Muscle of back (tissue), 13 donors: ENCODE measurements at places on chromosomes 2 and 18. TPM values are rescaled to one million over a fixed set of nuclear protein-coding genes. Genes with fewer than 3 reads are reported as not detected.

Gene SNRNP200
- polyA plus RNA-seq: 78.0 TPM

Gene GBX2
- polyA plus RNA-seq: 0.16 TPM

Gene ZSWIM2
- not detected for polyA plus RNA-seq

Gene NRBP1
- 114 TPM for polyA plus RNA-seq

Gene PJVK
- 8.7 TPM for polyA plus RNA-seq

Gene INPP5D
- 9.5 TPM for polyA plus RNA-seq

Gene GAREM1
- 7.5 TPM for polyA plus RNA-seq

Gene SERTAD2
- polyA plus RNA-seq: 24.3 TPM

Gene VIT
- polyA plus RNA-seq: 7.2 TPM

Gene CFAP65
- polyA plus RNA-seq: not detected

Gene FAM228A
- polyA plus RNA-seq: 0.11 TPM

Gene ATF2
- polyA plus RNA-seq: 29.2 TPM

DNA sequence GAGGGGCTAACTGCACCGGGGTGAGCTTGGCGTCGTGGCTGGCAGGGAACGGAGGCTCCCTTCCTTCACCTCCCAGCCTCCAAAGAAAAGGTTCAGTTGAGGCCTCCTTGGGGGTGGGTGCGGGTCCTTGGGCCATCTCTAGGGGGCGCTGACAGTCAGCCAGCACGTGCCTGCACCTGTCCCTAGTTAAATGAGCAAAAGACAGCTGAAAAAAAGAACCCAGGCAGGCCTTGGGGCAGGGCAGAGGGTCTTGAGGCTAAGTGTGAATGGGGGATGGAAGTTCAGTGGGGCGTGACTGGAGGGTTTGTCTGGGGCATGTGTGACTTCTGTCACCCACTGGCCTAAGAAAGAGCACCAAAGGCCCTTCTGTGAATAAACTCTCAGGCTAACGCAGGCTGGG, 56.4 kb downstream of the ZFP36L2 start:
- no peak for DNase-seq

- no peak for DNase-seq
Observed at GRCh38 chr2:197800091-197800490, 4.3 kb upstream of the PLCL1 start.

DNA sequence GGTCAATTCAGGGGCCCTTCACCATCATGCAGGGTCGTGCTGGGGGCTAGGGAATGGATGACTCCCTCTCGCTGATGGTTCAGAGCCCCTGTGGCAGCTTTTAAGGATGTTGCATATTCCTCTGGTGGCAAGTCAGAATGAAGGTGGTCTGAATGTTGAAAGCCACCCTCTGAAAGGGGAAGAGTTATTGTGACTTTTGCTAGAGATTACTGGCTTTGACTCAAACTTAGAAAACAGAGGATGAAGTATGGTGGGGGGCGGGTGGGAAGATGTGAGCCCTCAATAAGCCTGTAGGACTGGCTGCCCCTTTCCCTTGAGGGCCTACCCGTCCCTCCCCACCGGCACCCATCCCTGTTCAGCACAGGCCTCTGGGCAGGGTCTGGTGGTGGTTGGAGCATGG, 23.2 kb downstream of the MC2R start:
- no peak for DNase-seq

GRCh38 chr18:12958478-12958877, 10.7 kb downstream of the SEH1L start:
- no peak for DNase-seq

DNA sequence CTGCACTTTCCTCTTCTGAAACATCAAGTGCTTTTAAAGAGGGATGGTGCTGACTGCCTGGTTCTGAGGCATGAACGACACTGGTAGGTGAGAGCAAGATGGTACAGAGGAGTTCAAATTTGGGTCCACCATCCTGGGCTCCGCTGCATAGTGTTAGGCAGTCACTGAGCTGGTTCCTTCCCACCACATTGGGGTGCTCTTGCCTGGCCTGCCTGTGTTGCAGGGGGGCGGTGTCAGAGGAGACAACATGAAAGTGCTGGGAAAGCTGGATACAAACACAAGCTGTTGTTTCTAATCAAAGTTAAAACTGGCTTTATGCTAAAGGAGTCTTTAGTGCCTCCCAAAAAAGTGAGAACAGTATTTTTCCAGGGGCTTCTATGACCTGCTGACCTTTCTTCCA, 258.1 kb downstream of the GBX2 start:
- DNase-seq: no peak

- no peak for DNase-seq
Observed at GRCh38 chr2:39688181-39688580, 22.5 kb downstream of the TMEM178A start.

DNA sequence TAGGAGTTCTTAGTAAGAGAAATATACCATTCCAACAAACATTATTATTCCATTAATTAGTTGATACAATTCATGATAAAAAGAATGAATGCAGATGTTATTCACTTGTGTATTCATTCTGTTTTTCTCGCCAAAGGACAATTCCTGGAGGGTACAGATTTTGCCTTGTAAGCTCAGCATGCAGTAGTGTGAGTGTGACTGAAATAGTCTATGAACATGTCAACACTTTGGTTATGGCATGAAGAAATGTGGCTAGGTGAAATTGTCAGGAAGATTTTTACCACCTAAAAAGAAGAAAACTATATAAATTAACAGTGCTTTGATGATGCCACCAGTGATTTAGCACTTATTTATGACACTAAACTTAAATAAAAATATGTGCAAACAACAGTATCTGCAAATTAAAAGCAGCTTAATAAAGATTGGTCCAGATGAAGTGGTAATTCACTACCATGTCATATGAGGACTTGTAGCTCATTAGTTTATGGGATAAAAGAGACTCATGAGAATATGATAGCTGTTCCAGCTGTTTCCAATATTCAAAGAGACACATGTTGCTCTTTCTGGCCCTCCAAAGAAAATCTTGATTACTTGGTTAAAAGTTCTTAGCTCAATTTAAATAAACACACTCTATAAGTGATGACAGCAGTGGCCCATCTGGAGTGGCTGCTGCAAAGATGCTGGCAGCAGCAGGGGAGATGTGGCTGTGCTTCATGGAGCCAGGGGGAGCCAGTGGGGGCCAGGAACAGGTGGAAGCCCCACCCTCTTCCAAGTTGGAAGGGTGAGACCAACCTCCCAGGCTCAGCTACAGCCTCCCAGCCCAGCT, 165.0 kb downstream of the CDH19 start:
- no peak for DNase-seq

DNA sequence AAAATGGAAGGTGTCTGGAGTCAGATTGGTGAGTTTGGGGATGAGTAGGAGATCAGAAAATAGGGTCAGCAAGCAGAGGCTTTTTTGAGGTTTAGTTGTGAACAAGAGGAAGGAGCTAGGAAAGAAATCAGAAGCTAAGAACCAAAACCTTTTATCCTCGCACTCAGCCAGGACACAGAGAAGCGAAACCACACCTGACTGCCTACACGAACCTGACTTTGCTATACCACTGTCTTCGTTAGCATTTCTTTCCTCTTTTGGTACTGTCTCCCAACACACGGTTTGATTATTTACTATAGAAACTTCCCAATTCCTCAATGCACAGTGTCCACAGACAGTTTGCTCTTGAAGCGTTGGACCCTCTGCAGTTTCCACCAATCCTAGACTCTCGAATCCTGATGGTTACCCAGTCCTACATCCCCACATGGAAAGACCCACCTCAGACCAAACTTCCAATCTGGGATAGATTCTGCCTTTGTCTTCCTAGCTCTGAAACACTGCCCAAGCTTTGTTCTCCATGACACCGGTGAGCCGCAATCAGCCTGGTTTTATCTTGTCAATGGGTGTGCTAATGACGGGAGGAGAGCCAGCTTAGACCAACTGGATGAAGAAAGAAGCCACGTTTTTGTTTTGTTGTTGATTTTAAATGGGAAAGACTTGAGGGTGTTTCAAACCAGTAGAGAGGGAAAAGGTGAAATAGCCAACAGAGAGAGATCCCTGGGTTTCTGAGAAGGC, 137.4 kb downstream of the CABLES1 start:
- DNase-seq: no peak

GRCh38 chr2:118584062-118584749, 263.2 kb downstream of the EN1 start:
- no peak for DNase-seq

DNA sequence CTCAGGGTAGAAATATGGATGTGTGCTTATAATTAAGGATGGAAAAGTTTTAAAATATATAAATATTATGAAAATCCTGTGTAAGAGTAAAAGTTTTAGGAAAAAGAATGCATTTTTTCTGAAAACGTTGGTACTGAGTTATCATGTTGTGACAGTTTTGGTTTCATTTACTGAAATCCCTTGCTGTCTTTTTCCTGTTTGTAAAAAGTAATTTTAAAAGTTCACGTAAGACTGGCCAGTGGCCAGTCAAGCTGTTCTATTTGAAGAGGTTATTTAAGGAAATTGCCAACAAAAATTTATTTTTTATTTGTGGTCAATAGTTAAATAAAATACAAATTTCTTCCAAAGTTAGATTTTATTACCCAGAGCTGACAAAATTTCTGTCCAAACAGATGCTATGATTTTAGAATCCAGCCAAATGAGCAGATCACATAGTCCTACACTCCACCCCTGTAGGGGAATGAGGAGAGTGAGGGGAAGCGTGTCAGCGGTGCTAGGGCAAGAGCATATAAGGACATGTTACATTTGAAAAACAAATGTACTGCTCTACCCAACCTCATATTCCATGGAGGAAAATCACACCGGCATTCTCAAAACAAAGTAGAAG, 297.8 kb upstream of the TFPI start:
- DNase-seq: no peak

DNA sequence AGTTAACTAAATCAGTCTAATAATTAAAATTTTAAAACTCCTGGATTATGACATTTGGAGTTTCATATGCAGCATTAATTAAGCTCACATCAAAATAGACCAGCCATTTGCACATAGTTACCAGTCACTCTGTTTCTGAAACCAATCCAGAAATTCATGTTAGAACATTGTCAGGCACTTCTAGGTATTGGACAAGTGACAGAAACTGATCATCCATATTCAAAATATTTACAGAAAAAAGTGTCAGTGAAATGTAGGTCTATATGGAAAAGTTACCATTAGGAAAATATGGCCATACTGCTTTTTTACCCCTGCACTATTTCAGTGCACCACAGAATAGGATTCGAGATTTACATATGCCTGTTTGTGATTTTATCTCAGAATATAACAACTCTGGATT, 33.4 kb downstream of the UPP2 start:
- no peak for DNase-seq

DNA sequence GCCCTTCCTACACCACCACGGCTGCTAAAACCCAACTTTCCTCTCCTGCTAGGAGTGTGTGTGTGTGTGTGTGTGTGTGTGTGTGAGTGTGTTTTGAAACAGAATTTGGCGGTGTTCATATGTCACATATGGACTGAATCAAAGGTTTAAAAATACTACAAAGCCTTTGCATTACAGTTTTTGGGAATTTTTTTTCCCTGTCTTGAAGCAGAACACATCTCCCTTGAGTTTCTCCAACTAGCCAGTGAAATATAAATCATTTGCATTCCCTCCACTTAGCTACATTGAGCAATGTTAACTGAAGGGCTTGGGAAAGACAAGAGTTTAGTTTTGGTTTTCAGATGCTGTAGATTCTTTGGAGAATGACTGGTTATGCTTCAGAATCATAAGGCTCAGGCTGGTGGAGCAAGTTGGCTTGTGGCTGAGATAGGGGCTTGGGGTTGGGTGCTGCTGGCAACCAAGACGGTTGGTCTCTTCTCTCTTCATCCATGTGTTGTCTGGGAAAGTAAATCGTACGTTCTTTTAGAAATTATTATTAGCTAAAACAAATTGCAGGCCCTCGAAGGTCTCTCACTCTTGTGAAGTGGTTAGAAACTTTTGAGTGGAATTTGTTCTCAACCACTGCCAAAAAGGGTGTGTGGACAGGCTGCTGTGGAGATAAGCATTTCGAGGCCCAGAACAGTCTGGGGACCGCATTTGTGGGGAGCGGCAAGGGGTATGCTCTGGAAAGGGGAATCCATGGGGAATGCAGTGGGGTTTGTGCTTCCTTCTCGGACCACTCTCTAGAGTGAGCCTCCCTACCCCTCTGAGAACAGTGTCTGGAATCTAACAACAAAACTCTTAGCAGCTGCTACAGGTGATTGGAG, 1.4 kb downstream of the NRP2 start:
- DNase-seq: peak; percentile 86

- DNase-seq: no peak
Observed at GRCh38 chr2:75960472-75961009, 249.8 kb upstream of the GCFC2 start.

GRCh38 chr2:174776675-174777074, 12.4 kb upstream of the CHRNA1 start:
- DNase-seq: no peak

DNA sequence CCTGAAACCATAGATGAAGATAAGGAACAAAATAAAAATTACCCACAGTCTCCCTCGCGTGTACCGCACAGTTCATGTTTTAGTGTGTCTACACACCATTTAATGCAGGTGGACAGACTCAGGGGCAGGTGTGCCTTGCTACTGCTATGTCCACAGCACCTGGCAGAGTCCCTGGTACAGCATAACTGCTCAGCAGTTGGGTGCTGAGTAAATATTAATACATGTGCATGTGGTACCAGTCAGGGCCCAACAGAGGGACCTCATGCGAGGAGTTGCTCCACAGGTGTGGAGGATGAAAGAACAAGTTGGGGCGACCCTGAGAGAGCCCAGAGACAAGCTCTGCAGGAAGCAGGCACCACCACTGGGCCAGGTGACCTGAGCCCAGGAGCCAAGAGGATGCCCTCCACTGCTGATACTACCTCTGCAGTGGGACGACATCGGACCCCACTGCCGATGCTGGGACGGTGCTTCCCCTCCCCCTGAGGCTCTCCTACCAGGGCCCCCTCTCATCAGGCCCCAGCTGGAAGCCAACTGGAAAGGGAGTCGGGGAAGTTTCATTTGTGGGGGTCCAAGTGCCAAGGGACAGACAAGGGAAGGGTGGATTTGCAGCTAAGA, 100.8 kb downstream of the NEDD4L start:
- DNase-seq: no peak

GRCh38 chr2:62363166-62363565, 142.8 kb downstream of the TMEM17 start:
- no peak for DNase-seq

DNA sequence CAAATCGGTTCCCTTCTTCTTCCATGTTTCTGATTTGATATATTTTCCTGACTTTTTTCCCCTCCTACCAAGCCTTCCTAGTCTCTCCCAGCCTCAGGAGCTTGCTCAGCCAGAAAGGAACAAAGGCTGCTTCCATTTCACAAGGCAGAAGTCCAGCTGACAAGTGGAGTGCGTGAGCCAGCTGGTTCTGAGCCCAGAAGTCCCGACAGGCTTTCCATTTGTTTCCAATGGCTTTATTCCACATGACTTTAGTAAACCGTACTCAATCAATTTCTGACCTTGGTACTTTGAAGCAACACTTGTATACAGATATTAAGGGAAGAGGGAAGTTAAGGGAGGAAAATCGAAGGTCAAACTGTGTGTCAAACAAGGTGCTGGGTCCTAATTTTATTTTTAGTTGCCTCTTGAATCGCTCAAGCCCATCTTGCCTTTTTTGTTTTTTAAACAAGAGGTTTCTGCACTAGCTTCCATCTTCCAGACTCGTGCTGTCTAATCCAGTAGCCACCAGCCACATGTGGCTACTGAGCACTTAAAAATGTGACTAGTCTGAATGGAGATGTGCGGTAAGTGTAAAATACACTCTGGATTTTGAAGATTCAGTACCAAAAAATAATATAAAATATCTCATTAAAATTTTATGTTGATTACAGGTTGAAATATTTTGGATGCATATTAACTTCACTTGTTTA, 36.2 kb downstream of the WIPF1 start:
- DNase-seq: peak; percentile 95
